ENCODE measurements at places on chromosomes 4 and X. TPM values are rescaled to one million over a fixed set of nuclear protein-coding genes. Genes with fewer than 3 reads are reported as not detected.

Gene SHROOM2
- 3.9 TPM for total RNA-seq

Gene SLC25A14
- total RNA-seq: 5.8 TPM

Gene AWAT2
- total RNA-seq: not detected

Gene PAGE1
- not detected for total RNA-seq

Gene HPGD
- total RNA-seq: 113 TPM

Gene ARHGAP24
- 15.2 TPM for total RNA-seq

Gene PI4K2B
- 20.6 TPM for total RNA-seq

Gene ANXA10
- 6.3 TPM for total RNA-seq
